Skeletal muscle tissue (tissue), 5 donors: ENCODE measurements at places on chromosomes 5 and 9. TPM values are rescaled to one million over a fixed set of nuclear protein-coding genes. Genes with fewer than 3 reads are reported as not detected.

The FYB1 gene
- 4.2 TPM for total RNA-seq

The OLFM1 gene
- total RNA-seq: 2.6 TPM

The IL4 gene
- not detected for total RNA-seq

The HNRNPA0 gene
- 18.8 TPM for total RNA-seq

The SLCO6A1 gene
- 0.52 TPM for total RNA-seq

The SEMA6A gene
- 43.8 TPM for total RNA-seq

The PTPRD gene
- total RNA-seq: 75.7 TPM

The PCDHGB4 gene
- 4.7 TPM for total RNA-seq

The CCNI2 gene
- total RNA-seq: not detected

The PAPPA gene
- total RNA-seq: 0.52 TPM

The CDH18 gene
- total RNA-seq: 12.0 TPM

The SCGB3A1 gene
- 1.0 TPM for total RNA-seq

The PRELID2 gene
- total RNA-seq: 59.5 TPM

The ESM1 gene
- total RNA-seq: 0.52 TPM

The CSF1R gene
- total RNA-seq: 31.3 TPM

The FOXD4L3 gene
- total RNA-seq: not detected

The SLC45A2 gene
- total RNA-seq: 0.52 TPM

The SLC4A9 gene
- total RNA-seq: not detected

The KCNN2 gene
- total RNA-seq: 16.2 TPM

The ARSK gene
- 6.3 TPM for total RNA-seq

The ENTREP1 gene
- 15.1 TPM for total RNA-seq

The ADAMTSL1 gene
- total RNA-seq: 18.3 TPM

The FOXD4L4 gene
- under 0.01 TPM for total RNA-seq

The GPRIN1 gene
- 0.52 TPM for total RNA-seq

The PCDHB10 gene
- 2.6 TPM for total RNA-seq

The PDE6A gene
- total RNA-seq: not detected

The LCP2 gene
- total RNA-seq: 6.8 TPM

The LHX2 gene
- under 0.01 TPM for total RNA-seq

The GTF3C4 gene
- total RNA-seq: 12.5 TPM

The C5orf63 gene
- total RNA-seq: 3.7 TPM

The TAF11L5 gene
- not detected for total RNA-seq

The PCDHB15 gene
- total RNA-seq: 4.2 TPM

The PDE8B gene
- 1.0 TPM for total RNA-seq

The CYLC2 gene
- total RNA-seq: not detected

The GABRP gene
- under 0.01 TPM for total RNA-seq

The GAPT gene
- total RNA-seq: not detected

The CDKN2B-AS1 gene
- total RNA-seq: 0.52 TPM

The LMAN2 gene
- 124 TPM for total RNA-seq

The SCGB3A2 gene
- total RNA-seq: not detected

The MED22 gene
- 13.0 TPM for total RNA-seq

The SLC36A1 gene
- total RNA-seq: 8.9 TPM

The WWC1 gene
- total RNA-seq: 0.52 TPM

The FBP1 gene
- total RNA-seq: not detected

The BRINP1 gene
- total RNA-seq: under 0.01 TPM

The CLIC3 gene
- total RNA-seq: not detected

The TAS2R1 gene
- total RNA-seq: not detected

The PDLIM7 gene
- 44.9 TPM for total RNA-seq
